ENCODE measurements at places on chromosomes 3 and 15.

DNA sequence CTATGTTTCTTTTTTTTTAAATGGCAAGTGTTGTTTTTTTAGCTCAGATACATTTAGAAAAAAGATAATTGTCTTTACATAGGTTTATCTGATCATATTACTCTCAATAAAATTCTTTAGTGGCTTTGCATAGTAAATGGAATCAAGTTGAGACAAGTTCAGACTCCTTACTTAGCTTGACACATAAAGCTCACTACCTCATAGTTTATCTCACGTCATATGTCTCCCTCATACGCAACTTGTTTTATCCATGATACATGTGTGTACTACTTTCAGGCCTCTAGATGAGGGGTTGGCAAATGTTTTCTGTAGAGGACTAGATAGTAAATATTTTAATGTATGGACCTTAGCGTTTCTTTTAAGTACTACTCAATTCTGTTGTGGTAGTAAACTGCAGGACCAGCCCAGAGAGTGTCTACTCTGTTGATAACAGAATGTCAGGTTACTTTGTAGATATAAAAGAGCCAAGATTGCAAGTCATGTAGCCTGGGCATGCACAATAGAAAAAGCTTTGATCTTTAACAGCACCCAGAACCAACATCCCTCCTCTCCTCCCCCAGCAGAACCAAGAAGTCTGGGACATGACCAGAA, 28.2 kb upstream of the MGA start:
- DNase-seq: no peak

- DNase-seq: no peak
Observed at GRCh38 chr3:72169561-72170472, 384.9 kb upstream of the PROK2 start.

DNA sequence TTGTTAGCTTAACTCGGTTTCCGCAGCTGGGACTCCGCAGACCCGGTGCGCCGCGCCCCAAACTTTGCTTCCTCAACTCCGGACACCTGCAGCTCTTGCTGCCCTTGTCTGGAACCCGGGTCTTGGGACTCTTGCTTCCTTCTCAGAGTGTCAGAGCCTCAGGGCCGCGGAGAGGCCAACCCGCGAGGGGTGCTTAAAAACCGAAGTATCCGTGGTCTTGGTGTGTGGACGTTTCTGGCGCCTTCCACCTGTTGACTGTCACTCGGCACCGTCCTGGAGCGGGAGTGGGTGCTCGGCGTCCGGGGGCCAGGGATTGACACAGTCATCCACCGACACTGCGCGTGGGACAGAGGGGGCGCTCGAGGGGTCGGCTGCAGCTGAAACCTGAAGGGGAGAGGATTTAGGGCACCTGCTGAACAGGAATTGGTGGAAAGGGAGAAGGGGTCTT, 386 bp downstream of the SQOR start:
- no peak for DNase-seq

- DNase-seq: no peak
Observed at GRCh38 chr15:96123630-96124187, 206.8 kb upstream of the NR2F2 start.

- DNase-seq: peak; percentile 25
Observed at GRCh38 chr15:50148362-50148963, 29.4 kb upstream of the ATP8B4 start.

DNA sequence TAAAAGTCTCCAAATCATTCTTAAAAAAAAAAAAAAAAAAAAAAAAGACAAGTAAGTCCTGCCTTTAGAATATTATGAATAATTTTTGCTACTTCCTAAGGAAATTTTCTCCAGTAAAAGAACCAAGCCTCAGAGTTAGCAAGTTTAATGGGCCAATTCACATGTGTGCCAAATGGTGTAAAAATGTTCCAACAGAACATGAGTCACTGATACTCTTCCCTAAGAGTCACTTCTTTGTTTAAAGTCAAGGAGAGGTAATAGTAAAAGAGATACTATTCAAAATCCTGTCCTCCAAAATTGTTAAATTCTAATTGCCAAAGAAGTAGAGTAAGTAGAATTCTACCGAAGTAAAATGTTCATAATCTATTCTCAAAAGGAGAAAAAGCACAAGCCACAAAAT, 17.7 kb upstream of the CPA3 start:
- no peak for DNase-seq

DNA sequence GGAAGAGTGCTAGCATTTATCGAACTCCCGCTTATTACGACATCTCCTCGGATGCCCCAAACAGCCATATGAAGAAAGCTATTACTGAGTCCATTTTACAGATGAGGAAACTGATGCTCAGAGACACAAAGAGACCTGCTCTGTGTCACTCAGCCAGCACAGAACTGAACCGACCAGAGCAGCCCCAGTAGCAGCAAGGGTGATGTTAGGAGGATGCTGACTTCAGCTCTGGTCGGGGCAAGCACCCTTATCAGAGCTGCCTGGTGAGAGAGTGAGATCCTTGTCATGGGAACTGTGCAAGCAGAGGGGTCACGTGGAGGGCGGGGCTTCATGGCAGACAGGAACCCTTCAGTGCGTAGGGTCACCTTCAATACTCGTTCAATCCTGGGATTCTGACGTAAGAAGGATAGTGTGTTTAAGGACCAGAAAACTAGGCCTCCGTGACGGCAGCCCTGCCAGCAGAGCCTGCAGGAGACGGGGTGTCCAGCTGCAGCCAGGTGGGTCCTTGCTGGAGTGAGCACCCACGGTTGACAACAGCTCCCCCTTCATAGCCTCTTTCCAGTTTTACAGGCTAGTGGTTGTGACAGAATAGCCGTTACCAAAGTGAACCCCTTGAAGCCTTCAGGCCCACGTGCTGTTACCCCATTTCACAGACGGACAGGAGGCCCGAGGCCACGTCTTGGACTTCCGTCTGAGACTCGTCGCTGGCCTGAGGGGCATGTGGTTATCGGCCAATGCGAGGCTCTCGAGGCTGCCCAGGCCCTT, 12.0 kb upstream of the IQSEC1 start:
- DNase-seq: no peak

DNA sequence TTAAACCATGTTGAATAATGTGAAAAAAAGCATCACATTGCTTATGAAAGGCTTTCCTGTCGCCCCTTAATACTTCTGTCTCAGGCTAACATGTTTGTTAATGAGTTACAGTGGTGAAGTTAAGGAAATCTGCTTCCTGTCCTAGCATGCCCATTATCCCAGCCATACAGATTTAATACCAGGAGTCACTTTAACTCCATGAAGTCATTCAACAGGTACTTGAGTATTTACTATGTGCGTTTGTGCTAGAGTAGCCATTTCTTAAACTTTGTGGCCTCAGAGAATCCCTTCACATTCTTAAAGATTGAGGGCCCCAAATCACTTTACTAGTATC, 10.1 kb upstream of the SETD5 start:
- DNase-seq: no peak

- no peak for DNase-seq
Observed at GRCh38 chr3:104190681-104191080, 1176.0 kb upstream of the ALCAM start.

DNA sequence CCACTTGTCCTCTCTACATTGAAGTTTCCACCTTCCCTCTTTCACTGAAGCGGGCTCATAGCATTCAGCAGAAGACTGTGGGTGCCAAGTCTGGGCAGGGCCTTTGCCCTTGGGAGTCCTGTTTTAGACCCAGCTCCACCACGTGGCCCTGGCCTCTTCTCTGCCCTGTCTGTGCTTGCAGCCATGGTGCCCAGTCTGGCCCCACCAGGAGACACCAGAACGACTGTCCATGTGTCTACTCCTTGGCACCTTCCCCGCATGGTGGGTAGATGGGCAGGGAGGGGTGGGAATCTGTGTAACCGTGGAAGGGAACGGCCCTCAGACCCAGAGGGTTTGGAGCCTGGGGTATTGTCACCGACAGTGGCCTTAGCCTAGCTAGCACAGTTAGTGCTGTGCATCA, 17.9 kb upstream of the EMC3 start:
- DNase-seq: no peak

GRCh38 chr3:147930232-147930807, 521.2 kb downstream of the ZIC1 start:
- DNase-seq: no peak

Measured in NCI-H446 treated with DMSO at 0.1 percent for 48 hours (cell line).